NCI-H446 (cell line): ENCODE measurements at places on chromosomes 1 and 21.

GRCh38 chr1:201447903-201448871, 20.8 kb downstream of the PHLDA3 start:
- DNase-seq, result no peak

DNA sequence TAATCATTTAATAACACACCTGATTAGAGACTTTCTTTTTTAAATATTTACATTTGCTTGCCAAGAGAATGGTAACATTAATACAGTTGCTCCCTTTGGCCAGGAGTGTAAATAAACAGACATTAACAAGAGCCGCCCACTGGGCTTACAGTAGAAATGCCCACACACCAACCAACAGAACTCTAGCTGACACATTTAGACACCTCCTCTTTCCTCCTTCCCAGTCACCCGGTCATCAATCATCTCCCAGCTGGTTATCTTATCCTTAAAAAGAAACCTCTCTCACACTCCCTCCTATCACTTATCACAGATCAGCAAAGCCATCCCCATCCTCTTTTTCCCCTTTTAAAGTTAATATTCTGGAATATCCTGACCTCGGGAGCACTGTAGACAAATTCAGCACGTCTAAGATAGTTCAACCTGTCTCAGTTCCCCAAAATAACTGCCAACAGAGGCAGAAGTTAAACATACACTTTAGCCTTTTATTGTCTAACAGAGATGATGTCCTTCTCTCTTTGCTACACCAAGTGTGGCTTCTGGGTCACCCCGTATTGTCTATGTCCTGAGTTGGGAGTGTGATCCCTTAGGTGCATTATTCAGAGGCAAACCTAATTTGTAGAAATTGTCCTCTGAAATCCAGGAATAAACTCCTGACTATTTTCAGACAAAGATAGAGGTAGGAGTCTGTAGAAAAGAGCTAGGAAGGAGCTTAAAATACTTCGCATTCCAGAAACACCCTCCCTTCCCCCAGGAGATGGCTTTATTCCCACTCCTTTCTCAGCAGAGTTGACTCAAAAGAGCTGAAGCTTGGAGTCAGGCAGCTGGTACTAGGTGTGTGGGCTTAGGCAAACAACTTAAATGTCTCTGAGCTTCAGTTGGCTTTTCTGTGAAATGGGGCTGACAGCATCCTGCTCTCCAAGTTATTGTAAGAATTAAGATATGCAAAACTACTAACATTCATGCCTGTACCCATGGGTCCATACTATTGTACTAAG, 8.8 kb downstream of the MYCL start:
- DNase-seq, result no peak

DNA sequence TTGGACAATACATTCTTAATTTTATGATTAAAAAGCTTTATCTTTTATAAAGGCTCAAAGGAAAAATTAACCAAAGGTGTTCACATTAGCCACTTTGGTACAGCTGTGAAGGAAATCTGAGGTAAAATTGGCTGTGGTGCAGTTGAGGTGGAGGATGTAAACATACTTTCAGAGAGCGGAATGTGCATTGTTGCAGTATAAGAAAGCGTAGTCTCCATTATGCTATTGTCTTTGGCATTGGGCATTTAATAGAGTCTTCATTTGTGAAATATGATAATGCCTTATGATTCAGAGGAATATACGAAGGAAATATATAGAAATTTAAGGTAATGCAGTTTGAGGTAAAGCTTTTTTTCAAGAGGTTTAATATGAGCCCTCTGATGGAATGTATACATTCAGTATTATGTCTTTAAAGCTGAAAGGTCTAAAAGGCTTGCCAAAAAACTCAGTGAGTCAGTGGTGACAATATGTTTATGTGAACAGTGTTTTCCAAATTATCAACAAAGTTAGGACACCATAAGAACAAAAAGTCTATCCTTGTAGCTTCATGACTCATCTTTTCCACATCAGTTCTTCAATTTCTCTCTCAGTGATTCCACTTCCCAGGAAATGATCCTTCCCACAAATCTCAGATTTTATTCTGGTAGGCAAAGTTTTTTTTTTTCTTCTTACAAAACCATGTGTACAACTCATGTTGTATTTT, 26.9 kb upstream of the DDR2 start:
- DNase-seq, result no peak

DNA sequence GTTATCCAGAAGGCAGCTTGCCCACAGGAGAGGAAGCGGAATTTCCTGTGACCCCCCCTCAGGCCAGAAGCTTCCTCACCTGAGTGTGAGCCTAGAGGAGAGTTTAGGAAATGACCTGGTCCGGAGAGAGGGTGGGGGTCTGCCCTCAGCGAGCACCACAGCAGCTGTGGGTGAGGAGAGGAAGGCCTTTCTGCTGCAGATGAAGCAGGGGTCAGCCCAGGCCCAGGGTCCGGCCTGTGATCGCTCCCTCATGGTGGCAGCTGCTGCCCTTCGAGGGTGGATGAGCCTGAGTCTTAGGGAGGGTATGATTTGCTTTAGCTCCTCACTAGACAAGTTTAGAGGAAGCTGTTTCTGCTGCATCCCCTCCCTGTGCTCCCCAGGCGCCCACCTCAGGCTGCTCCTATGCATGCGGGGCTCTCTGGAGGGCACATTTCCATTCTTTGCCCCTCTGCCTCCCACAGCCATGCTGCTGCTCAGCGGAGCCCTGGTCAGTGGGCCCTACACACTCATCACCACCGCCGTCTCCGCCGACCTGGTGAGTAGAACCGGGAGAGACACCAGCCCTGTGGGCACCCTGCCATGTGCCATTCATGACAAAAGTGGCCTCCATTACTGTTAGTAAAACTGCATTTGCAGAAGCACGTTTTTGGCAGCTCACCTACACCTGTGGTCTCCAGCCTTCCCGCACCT, 53.0 kb downstream of the SLC37A1 start:
- DNase-seq, result no peak

DNA sequence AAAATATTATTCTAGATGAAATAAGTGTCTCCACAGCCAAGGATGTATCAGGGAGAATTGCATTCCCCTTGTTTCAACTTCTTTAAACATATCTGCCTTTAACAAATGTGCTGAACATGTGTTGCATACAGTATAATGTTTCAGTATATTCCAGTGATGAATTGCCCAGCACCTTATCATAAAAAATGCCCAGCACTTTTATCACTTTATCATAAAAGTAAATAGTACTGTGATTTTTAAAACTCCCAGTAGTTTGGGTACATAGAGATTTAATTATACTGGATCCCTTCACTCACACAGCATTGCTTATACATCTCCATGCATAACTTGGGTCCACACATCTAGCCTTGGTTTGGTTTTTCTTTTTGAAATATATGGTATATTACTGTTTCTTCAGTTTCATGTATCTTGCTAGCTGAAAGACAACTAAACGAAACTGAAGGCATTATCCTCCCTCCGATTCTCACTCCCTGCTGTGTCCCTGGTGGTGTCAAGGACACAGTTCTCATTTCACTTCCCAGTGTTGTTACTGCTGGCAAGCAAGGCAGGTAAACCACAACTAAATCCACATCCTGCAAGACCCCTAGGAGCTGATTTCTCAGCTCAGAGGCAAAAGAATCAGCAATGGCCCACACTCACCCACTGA, 118.2 kb upstream of the SLC44A3 start:
- no peak for DNase-seq

GRCh38 chr1:92476071-92476631, 10.6 kb downstream of the GFI1 start:
- no peak for DNase-seq

GRCh38 chr1:246295340-246295739, 211.7 kb downstream of the SMYD3 start:
- DNase-seq, result no peak

DNA sequence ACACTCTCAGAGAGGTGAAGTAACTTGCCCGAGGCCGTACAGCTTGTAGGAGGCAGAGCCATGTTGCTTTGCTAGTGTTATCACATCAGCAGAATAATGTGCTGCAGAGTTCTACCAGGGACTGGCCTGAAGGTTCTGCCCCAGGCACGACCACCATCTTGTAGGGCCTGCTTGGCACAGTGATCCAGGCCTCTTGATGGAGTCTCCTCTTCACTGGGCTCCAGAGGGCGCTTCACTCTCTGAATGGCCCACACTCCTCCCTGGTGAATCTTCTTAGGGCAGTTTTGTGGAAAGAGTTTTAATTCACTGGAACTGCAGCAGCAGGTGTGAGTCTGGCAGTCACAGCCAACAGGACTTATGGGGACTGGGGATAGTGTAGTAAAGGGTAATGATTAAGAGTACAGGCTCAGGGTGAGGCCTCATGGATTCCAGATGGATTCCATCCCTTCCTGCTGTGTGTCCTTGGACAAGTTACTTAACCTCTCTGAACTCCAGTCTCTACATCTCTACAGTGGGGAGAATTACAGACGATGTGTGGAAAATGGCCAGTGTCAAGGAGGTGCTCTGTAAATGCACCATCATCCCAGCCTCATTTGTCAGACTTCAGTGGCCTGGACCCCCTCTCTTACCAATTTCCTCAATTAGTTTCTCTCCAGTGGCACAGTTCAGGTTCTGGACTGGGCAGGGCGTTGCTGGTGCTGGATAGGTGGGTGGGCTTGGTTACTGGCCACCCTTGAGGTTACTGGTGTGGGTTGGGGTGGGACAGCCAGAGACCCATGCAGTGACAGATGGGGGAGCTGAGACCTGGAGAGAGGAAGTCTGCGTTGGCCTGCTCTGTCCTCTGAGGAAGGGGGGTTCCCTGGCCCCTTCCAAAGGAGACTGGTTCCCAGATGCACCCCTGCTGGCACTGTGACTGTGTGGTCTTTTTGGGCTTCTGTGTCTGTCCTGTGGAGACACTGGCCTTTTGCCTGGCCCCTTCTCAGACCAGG, 45.9 kb upstream of the CSF3R start:
- DNase-seq, result no peak

- DNase-seq, result no peak
Observed at GRCh38 chr21:46295996-46296752, 10.0 kb downstream of the YBEY start.

GRCh38 chr1:205907794-205908193, 35.5 kb downstream of the SLC26A9 start:
- DNase-seq, result no peak

- no peak for DNase-seq
Observed at GRCh38 chr1:228150120-228150460, 360 bp downstream of the GJC2 start.

DNA sequence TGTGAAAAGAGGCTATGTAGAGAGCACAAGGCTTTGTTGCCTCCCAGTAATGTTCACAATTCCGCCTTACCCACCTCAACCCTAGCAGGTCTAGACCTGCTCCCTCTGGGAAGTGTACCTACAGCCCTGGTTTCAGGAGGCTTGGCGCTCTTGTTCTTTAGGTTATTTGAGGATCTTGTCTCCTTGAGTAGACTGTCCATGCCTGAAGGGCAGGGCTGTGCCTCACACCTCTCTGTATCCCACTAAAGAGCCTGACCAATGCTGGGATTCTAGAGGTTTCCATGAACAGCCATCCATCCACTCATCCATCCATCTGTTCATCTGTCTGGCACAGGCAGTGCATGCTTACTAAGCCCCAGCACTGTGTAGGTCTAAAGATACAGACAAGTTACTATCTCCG, 1.0 kb downstream of the RAB7B start:
- DNase-seq, result no peak

DNA sequence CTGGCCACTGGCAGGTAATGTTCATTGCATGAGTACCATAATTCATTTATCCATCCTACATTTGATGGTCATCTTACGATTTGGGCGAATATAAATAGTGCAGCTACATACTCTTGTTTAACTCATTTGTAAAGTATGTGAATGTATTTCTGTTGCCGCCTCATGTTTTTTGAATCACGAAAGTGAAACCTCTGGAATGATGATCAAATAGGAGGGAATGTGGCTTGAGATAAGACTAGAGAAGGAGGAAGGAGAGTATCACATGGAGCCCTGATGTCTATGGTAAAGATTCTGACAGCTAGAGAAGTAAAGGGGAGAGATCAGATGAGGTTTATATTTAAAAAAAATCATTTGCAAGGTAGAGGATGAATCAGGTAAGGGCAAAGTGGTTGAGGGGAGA, 8.0 kb downstream of the MRPS14 start:
- DNase-seq, result no peak

- DNase-seq, result no peak
Observed at GRCh38 chr1:46396441-46397398, 2.6 kb downstream of the FAAH start.

GRCh38 chr1:62391369-62391971, 45.4 kb upstream of the USP1 start:
- no peak for DNase-seq
